ENCODE measurements at places on chromosomes 4 and X. TPM values are rescaled to one million over a fixed set of nuclear protein-coding genes. Genes with fewer than 3 reads are reported as not detected.

Gene RRH
- total RNA-seq = 0.33 TPM

DNA sequence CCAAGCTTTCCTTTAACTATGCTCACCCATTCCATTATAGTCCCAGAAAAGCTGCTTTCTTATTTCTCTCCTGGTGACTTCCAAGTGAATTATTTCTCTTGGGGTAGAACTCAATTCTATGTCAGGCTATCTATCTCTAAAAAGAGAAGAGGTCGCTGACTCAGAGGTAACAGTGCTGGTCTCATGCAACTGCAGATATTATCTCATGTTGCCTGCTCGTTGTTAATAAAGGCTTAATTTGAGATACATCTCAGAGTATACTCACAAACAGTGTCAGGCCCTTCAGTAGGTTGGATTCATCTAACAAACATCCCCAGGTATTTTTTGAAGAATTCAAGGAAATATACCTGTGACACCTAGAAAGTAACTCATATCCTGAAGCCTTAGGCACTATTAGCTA lies 2.7 kb downstream of the TMEM154 start:
- peak; percentile 37 for DNase-seq

GRCh38 chr4:2843941-2844584 lies 419 bp downstream of the ADD1 start:
- DNase-seq = peak; percentile 30

DNA sequence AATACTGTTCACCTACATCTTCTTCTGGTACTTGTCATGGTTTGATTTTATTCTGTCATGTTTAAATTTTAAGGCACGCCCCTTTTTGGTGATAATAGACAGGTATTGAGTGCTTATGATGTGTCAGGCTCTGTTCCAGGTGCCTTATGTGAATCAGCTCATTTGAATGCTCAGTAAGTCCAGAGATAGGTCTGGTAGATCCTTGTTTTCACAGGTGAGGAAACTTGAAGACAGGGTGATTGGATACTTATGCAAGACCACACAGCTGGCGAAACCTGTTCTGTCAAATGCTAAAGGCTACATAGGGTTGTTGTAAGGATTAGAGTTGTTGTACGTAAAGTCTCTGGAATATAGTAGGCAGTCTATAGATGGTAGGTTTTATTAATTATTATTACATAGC lies 9.6 kb upstream of the SLC25A14 start:
- DNase-seq = peak; percentile 72

Gene ERCC6L
- total RNA-seq = 0.17 TPM

Gene NPNT
- total RNA-seq = not detected
